LHCN-M2 (cell line): ENCODE measurements at places on chromosomes 5 and 9. TPM values are rescaled to one million over a fixed set of nuclear protein-coding genes. Genes with fewer than 3 reads are reported as not detected.

The FOXI1 gene
- not detected in 2 replicates for total RNA-seq

The CTXN3 gene
- not detected in 2 replicates for total RNA-seq

GRCh38 chr5:156188016-156188415, 138.9 kb upstream of the SGCD start:
- DNase-seq = peak; percentile 5

GRCh38 chr9:129109952-129110739, 447 bp downstream of the CRAT start:
- DNase-seq = peak; percentile 70

The BTNL3 gene
- not detected in 2 replicates for total RNA-seq

- no peak for DNase-seq
Observed at GRCh38 chr5:33223563-33224284, 217.0 kb upstream of the TARS1 start.

- no peak for DNase-seq
Observed at GRCh38 chr9:73640971-73641370, 489.3 kb downstream of the ANXA1 start.

The SLC27A6 gene
- total RNA-seq = not detected in 2 replicates

- DNase-seq = no peak
Observed at GRCh38 chr5:131209506-131210150, 38.9 kb downstream of the LYRM7 start.

The SPATA31C1 gene
- not detected in 2 replicates for total RNA-seq

- DNase-seq = no peak
Observed at GRCh38 chr9:137988051-137988450, 110.5 kb downstream of the CACNA1B start.

The FGF1 gene
- total RNA-seq = 4.8 and 5.8 TPM in 2 replicates
